ENCODE measurements at places on chromosomes 1 and 21.
A peak's percentile ranks its signal among the peaks of the same experiment; 100 is the strongest.

DNA sequence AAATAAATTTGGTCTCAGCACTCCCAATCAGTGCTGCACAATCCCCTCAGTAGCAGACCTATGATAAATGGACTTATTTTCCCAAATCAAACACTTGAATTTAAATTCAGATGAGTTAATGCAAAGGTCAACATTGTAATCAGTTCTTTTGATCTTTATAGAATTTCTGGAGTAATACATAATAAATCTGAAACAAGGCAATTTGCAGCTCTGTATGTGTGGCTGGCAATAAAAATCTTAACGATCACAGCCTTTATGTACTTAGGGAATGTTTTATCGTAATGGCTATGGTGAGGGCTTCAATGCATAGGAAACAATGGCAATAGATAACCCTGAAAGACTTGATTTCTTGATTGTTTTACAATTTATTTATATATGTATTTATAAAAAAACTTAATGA, 91.4 kb downstream of the GPATCH2 start:
- DNase-seq: no peak

- no peak for DNase-seq
Observed at GRCh38 chr1:109627692-109628399, 8.2 kb downstream of the AMPD2 start.

DNA sequence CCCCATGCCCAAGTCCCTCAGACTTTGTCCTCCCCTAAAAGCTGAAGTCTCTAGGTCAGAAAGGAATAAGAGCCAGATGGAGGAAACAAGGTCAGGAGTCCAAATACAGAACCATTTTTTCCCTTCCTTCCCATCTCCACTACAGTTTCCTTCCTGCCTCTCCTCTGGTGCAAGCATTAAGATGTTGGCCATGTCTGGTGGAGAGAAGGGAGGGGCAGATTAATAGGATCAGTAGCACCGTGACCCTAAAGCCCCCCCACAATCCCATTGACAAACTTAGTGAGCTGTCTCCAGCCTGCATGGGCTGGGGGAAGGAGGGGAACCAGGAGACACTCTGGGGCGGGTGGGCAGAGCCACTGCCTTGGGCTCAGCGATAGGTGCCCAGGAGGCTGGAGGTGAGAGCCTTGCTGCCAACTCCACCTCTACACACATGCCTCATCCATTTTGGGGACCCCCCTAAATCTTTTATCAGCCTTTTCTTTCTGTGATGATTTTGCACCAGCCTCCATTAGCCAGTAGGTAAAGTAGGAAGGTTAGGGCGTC, 59.8 kb downstream of the RHBG start:
- DNase-seq: no peak

GRCh38 chr1:59678040-59678439, 136.7 kb upstream of the HOOK1 start:
- DNase-seq: no peak

GRCh38 chr1:64539781-64540218, 69.9 kb downstream of the CACHD1 start:
- DNase-seq: peak; percentile 52

GRCh38 chr1:5010656-5011055, 356.2 kb downstream of the AJAP1 start:
- DNase-seq: no peak

- DNase-seq: no peak
Observed at GRCh38 chr1:15456313-15456954, at the start of gene CELA2A. Gene CELA2A, plus strand, starts transcription at chr1:15456732. Its CDS starts 22 bp downstream, at chr1:15456754.

DNA sequence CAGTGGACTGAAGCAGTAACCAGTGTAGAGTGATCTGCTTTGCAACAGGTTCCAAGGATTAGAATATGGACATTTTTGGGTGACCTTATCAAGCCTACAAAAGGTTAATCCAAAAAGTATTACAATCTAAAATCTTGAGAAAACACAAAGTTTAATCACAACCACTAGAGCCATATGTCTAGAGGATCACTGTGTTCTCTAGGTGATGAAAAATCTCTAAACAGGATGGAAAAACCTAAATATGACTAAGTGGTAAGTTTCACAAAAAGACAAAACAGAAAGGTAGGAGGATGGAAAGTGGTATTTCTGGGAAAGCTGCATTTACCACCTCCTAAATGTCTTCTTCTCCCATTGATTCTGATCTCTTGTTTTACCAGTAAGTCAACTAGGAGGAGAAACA, 411.1 kb upstream of the CXADR start:
- no peak for DNase-seq

- DNase-seq: no peak
Observed at GRCh38 chr1:205917466-205918238, 25.6 kb downstream of the SLC26A9 start.

GRCh38 chr1:69315823-69316222, 251.9 kb upstream of the LRRC7 start:
- no peak for DNase-seq

- no peak for DNase-seq
Observed at GRCh38 chr1:180510882-180511281, 8.5 kb upstream of the ACBD6 start.

DNA sequence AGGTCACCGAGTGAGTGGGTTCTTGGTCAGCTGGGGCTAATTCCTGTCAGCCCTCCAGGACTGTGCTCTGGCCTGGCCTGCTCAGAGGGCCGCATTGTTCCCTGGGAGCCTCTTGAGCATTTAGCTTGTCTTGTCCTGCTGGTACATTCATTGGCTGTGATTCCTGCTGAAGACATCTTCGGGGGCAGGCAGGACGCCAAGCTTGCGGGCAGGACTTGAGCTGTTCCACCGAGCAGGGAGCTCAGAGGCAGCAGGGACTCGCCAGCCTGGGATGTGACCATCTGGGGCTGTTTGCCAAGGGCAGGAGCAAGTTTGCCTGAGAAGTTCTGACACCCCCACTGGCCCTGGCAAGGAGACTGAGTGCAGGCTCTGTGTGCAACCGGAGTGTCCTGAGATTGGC, 7.0 kb upstream of the SLC26A9 start:
- DNase-seq: no peak

GRCh38 chr21:14842601-14843000, 222.2 kb downstream of the NRIP1 start:
- DNase-seq: no peak

DNA sequence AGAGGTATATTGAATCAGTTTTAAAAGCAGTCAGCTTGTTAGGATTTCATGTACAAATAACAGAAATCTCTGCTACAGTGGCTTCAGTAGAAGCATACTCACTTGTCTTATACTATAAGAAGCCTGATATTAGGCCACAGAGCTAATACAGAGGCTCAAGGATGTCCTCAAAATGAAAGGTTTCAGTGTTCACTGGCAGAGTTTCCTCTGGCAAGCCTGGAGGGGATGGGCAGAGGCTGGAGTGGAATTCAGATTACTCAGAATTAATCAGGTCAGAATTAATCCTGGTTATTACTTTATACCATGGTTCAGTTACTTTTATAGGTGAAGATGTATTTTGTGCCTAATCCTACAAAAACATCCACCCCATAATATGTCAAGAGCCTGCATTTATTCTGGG, 520.5 kb downstream of the USP25 start:
- no peak for DNase-seq

DNA sequence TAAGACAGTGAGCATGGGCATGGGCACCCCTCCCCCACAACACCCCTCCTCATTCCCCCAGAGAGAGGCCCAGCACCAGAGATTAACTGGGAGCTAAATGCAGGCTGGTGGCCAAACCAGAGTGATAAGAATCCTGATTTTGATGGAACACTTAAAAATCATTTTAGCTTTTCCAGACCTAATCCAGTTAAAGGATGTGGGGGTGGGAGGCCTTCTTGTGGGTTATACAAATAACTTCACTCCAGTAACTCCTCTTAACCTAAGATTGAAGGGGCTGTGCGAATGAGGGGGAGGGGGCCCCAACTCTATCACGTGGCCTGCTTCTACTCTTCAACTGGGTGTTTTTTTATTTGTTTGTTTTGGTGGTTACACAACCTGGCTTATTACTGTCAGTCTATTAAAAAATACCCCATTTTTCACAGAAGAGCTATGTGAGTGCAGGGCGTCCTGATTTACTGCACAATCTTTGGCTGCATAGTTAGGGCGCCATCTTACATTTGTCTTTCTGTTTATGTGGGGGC, 398.1 kb upstream of the LYPLAL1 start:
- DNase-seq: no peak

- DNase-seq: no peak
Observed at GRCh38 chr1:2800664-2801045, 838 bp downstream of the TTC34 start.

GRCh38 chr21:33171616-33172169, 58.0 kb upstream of the IFNAR2 start:
- no peak for DNase-seq

DNA sequence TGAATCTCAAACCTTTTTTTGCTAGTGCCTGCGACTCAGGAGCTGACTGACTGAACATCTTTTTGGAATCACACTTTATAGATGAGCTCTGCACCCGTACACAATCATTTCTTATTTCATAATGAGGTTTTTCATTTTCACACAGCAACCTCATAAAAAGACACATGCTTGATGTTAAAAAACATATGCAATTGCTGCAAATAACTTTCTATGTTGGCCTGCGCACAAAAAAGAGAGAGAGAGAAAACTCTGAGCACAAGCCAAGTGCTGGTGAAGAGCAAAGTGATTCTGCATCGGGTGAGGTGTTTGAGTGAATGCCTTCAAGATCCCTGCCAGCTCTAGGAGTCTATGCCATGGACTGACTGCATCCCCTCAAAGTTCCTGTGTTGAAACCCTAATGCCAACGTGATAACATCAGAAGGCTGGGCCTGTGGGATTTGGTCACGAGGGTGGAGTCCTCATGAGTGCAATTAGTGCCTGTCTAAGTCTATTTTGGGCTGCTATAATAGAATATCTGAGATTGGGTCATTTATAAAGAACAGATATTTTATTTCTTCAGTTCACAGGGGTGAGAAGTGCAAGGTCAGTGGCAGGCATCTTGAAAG, 36.6 kb downstream of the C1orf87 start:
- DNase-seq: no peak

DNA sequence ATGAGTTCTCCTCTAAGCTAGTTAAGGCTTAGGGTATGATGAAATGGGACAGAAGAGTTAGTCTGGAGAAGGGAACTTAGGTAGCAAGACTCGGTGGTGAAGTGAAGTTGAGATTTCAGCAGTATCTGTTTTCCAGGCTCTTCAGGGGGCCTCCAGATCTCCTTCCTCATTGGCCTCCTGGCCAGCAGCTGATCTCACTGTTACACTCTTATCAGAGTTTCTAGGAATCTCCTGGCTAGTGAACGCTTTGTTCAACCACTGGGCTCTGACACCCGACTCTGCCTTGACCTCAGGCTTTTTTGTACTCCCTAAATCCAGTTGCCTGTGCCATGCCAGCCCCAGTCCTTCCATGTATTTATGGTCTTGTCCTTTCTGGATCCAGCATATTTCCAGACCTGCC, 311.0 kb downstream of the ASTN1 start:
- no peak for DNase-seq

- DNase-seq: no peak
Observed at GRCh38 chr1:228008391-228009115, 1.8 kb downstream of the WNT3A start.

DNA sequence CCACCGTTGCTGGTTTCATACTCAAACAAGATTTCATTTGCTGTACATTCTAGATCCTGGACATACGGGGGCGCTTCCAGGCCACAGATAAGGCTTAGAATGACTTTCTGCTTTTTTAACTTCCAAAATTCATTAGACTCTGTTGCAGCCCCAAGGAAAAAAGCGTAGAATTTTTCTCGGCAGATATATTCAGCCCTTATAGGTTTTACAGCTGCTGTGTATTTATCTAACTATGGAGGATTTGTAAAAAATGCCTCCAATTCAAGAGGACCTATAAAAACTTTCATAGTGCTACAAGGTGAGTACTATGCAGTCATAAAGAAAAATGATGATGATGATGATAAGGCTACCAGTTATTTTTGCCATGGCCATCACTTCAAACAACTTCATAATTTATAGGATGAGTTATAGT, 51.6 kb downstream of the SLC30A10 start:
- no peak for DNase-seq

DNA sequence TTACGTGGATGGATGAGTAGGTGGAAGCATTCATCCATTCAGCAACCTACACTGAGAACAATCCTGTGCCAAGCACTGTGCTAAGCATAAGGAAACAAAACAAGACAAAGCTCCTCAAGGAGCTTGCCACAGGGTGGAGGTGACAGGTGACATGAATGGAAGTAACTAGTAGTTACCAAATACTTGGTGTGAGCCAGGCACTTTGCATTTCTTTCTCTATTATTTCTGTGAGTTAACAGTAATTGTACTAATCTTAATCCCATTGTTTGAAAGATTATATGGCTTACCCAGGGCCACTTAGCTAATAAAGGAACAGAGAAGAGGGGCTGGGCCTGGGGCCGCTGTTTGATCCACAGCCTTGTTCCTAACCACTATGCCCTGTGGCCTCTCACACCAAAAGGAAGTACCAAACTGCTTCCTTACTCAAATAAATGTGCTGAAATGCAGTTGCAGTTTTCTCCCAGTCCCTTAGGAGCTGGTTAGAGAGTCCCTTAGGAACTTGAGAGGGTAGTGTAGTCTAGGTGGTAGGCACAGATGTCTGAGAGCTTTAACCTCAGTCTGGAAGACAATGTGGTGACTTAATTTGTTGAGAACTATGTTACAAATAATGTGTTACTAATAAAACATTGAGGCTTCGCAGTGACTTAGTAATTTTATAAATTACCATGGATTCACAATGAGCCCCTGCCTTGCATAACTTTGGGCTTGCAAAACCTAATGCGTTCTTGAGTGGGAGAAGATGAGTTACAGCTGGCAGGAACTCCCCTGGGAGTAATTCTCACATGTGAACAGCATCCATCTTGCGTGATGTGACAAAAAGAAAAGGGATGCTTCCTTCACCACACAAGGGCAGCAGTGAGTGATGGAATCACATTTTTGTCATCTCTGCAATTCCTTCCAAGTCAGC, 69.8 kb downstream of the MPZL1 start:
- DNase-seq: no peak

DNA sequence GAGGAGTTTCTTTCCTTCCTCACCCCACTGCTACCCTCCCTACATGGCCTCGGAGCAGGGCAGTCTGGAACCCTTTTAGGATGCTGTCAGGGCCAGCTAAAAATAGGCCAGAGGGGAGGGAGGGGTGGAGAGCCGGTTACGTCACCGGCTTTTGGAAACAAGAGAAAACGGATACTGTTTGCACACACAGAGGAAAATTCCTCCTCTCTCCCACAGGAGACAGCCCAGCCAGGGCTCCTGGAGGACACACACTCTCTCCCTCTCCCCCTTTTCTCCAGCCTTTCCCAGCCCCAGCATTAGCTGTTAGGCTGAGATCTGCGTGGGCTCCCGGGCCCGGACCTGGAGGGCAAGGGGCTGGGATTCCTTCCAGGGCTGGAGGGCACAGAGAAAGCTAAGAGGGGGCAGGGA, 20.0 kb upstream of the ALDH4A1 start:
- peak; percentile 63 for DNase-seq

DNA sequence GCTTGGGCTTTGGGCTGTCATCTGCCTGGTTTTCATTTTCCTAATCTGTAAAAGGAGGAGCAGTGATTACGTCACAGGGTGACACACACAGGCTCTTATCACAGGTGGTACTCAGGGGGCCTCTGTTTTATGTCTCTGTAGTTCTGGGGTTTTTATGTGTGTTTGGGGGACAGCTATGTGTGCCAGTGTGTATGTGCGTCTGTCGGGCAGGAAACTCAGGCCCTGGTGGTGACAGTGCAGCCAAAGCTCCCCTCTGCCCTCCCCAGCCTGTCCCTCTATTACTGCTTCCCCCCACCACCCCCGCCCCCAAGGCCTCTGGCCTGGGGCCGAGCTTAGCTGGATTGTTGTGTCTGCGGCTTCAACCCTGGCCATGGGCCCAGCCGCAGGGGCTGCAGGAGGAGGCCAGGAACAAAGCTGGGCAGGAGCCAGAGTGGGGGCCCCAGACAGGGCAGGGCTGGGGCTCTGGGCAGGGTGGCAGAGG, 13.3 kb downstream of the MFAP2 start:
- DNase-seq: no peak
